NCI-H1694 treated with DMSO at 0.1 percent for 48 hours (cell line): ENCODE measurements at places on chromosomes 2 and 18.

DNA sequence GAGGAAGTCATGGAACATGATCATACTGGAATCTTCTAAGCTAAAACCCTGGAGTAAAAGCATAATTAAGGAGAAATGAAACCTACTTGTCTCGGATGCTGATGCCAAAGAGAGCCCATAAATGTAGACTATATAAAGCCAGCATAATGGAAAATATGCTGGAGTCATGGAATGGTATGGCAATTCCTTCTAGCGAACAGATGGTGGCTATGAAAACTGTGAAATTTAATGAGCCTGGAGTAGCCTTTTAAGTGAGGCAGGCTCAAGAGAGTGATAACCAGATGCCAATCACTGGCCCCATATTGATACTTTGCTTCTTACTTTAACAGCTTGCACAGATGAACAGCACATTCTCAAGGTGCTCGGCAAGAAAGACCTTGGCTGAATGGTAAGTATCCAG is 206.3 kb downstream of the PID1 start:
- DNase-seq: no peak

- DNase-seq: no peak
These were observed 83.1 kb downstream of the BCL11A start for GRCh38 chr2:60470340-60470739.

DNA sequence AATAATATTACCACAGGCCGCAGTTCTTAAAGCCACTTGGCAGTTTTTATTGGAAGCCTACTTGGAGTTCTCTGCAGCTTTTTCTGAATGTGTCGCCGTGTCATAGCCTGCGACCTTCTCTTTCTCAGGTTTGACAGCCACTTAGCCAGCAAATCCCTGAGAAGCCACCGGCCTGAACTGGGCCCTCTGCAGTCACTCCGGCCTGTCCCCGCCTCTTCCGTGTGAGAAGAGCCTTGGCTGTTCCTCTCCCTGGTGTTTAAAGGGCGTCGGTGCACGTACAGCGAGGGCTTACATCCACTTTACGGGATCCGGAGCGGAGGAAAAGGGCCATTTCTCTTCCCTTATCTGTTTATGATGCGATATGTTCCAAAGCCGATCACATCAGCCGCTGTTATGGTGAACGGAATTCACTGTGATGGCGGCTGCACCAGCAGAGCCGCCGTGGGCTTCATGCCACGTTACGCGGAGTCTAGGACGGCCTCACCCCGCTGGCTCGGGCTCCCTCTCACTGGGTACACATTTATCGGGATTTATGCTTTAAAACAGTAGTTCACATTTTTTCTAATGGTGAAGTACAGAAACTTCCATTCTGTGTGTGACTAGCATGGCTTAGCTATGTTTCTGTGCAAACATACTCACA is 66.8 kb downstream of the GBX2 start:
- no peak for DNase-seq

DNA sequence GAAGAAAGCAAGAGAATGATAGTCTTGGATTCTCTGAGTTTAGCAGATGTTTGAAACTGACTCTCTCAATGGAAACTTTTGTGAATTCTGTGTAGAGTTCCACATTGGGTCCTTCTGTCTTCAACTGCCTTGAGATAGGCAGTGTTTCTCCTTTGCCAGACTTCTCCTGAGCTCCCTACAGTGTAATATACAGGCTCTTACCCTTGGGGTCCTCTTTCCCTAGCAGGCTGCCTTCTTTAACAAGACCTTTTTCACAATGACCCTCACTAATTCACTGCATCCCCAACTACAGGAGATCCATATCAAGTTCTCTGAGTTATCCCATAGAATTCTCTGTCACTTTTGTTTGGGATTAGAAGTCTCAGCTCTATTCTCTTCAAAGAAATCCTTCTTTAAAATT is 513.0 kb downstream of the XIRP2 start:
- no peak for DNase-seq

- no peak for DNase-seq
These were observed 58.8 kb upstream of the LYPD6 start for GRCh38 chr2:149271575-149271974.
